Stimulated activated CD8-positive, alpha-beta memory T cell treated with anti-CD3 and anti-CD28 coated beads, Interleukin-15, amount 100 ng/mL, for 48 hours (primary cell): ENCODE measurements at places on chromosomes 16 and 17.

DNA sequence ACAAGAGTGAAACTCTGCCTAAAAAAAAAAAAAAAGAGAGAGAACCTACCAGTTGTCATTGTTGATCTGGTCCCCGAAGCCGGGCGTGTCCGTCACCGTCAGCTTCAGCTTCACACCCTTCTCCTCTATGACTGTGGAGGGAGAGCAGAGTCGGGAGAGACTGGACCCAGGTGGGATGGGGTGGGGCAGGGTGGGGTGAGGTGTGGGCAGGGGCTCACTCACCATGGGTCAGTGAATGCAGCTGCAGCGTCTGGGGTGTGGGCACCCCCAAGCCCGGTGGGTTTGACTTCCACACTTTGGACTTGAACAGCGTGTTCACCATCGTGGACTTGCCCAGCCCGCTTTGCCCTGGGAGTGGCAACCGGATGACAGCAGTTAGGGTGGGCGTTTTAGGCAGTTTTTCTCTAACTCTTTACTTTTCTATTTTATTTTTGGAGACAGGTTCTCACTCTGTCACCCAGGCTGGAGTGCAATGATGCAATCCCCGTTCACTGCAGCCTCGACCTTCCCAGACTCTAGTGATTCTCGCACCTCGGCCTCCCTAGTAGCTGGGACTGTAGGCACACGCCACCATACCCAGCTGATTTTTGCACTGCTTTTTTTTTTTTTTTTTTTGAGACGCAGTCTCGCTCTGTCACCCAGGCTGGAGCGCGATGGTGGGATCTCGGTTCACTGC is 2.2 kb downstream of the SEPTIN12 start:
- DNase-seq: no peak

GRCh38 chr16:76287466-76287865 is 10.3 kb downstream of the CNTNAP4 start:
- no peak for DNase-seq

DNA sequence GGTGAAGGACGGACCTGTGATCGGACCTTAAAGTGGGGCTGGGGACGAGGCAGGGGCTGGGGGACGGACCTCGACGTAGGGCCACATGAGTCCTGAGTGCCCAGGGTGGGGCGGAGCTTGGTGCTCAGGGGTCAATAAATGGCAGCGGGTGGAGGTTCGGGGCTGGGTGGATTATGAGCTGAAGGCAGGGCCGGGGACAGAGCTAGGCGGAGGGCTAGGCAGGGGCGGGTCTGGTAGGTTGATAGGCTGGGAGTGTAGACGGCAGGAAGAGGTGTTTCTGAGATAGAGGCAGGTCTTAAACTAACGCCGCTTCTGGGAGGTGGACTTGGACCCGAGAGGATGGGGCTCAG is 733 bp downstream of the CHRNB1 start:
- DNase-seq: no peak

DNA sequence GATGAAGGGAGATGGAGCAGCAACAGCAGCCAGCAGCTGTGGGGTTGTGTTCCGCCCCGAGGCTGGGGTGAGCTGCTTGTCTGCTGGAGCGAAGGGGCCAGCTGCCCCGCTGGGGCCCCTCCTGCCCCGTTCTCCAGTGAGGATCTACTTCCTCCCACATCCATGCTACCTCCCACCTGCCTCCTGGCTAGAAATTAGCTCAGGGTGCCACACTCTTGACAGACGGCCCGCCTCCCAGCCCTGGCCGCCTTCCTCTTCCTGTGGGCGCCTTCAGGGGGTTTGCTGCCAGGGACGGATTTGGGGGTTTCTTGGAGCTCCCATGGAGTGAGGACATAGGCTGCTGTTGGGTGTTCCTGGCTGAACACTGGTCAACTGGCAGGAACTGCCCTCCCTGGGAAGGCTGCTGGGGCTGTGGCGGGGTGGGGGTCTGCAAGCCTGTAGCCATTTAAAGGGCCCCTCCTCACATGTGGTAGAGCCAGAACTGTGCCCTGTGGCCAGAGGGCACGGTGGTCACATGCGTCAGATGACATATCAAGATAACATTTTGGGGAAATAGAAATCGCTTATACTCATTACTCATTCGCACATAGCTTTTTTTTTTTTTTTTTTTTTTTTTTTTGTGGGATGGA is 13.1 kb downstream of the TBC1D24 start:
- DNase-seq: no peak

DNA sequence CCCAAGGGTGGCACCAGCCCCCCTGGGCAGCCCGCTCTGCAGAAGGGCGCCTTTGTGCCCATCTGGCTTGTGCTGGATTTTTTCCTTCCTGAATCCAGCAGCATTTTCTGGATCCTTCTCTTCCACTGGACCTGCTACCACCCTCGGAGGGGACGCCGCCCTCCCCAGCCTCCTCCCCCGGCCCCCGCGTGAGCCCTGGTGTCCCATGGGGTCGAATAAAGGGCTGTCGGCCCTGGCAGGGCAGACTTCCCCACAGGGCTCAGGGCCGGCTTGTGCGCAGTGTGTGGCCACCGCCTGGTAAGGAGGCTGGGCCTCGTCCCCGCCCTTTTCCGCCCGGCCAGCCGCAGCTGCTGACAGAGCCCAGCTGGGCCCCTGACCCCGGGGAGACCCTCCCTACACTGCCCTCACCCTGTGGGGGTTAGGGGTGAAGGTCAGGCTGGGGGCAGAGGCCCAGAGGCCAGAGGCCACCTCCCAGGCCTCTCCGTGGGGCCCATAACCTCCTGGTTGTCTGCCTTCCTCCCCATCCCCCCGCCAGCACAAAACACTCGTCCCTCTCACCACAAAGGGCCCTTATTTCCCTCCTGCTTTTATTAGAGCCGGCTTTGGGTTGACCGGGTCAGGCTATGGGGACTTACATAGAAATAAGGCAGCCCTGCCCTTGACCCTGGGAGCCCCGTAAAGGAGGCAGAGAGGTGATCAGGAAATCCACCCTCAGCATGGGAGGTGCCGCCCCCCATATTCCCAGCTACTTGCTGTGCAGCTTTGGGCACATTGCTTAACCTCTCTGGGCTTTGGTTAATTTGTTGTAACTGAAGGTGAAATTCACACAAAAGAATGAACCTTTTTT is 179.3 kb upstream of the CIBAR2 start:
- DNase-seq: no peak

- no peak for DNase-seq
These were observed 1.4 kb downstream of the NXPH3 start for GRCh38 chr17:49576917-49577649.

- no peak for DNase-seq
These were observed 141.5 kb downstream of the C16orf78 start for GRCh38 chr16:49515016-49515565.

- DNase-seq: no peak
These were observed 46.1 kb downstream of the DCUN1D3 start for GRCh38 chr16:20853981-20854620.

DNA sequence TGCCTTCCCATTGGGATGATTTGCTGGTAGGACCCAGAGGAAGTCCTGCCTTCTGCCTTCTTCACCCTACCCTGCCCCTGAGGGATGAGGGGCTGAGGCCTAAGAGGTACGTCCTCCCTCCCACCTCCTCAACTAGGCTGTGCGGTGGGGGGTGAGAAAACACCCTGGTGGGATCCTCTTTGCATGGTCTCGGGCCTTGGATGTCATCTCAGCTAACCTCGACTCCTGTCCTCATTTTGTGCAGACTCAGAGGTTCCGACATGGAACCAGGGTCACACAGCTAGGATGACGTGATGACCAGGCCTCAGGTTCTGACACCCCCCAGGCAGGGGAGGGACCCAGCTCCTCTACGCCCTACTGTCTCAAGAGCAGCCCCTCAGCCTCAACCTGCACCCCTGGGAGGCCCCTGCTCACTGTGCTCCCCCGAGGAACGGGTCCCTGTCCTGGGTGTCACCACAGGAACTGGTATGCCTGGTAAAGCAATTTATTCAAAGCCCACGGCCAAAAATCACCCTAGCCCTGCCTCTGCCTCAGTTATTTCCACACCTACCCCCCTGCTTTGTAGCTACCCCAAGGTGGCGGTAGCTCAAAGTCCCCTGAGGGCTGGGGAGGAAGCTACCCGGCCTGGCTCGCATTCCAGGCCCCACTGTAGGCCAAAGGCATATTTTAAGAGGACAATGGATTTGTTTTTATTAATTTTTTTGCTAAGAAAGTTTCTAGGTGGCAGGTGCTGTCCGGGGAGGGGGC is 17.5 kb downstream of the UNC13D start:
- no peak for DNase-seq

DNA sequence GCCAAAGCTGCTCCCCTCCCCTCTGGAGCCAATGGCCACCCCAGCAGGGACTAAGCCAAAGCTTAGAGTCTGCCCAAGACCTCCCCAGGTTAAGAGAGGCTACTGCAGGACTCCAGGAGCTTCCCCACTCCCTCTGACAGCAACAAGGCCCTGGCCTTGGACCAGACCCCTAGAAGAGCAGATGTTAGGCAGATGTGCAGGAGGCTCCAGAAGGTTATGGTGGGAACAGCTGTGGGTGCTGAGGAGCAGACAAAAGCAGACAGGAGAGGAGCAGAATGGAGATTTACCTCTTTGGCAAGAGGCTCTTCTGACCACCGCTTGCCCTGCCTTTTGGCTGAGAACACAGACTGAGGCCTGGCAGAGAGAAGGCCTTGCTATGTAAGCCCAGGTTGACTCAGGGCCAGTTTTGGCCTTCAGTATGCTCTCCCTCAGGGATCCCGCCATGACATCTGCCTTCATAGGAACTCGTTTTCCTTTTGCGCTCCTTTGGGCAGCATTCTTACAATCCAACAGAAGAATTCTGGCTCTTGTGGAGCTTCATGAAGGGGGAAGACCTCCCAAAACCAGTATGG is 113.0 kb downstream of the RBFOX3 start:
- no peak for DNase-seq

DNA sequence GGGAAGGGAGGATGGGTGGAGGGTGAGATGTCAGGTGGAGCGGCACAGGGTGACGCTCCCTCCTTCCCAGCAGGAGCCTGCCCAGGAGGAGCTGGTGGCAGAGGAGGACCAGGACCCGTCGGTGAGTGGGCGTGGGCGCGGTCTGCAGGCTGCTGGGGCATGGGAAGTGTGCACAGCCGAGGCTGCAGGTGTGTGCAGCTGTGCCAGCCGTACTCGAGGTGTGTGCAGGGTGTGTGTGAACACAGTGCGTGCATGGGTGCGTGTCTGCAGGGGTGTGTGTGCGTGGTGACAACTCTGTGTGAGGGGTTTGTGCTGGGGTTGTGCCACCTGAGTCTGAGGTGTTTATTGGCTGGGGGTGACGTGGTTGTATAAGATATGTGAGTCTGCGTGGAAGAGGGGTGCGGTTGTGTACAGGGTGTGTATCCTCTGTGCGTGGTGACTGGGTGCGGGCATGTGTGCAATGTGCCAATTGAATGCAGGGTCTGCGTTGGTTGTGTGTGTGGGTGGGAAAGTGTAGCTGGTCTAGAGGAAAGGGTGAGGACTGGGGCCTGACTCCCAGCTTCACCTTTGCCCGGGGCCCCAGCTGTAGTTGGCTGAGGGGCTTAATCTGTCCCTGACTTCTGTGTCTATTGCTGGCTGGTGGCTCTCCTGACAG is 670 bp downstream of the TNFSF12 start:
- no peak for DNase-seq

- peak; percentile 13 for DNase-seq
These were observed 31.3 kb downstream of the SPOP start for GRCh38 chr17:49646391-49647255.

DNA sequence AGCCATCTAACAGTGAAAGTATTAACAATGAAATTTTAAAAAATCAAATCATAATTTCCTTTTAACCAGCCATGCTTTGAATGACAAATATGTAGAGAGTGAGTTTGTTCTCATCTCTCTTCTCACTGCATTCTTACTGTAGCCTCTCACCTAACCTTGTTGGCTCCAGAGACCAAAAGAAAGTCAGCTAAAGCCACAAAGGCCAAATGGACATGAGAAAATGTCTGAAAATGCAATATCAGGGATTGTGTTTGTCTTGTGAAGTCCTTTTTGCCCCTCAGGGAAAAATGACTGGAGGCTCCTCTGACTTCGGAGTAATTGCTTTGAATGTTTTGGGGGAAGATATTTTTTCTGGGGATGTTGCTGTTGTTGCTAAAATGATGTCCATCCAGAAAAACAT is 166.3 kb downstream of the SLC39A11 start:
- no peak for DNase-seq

DNA sequence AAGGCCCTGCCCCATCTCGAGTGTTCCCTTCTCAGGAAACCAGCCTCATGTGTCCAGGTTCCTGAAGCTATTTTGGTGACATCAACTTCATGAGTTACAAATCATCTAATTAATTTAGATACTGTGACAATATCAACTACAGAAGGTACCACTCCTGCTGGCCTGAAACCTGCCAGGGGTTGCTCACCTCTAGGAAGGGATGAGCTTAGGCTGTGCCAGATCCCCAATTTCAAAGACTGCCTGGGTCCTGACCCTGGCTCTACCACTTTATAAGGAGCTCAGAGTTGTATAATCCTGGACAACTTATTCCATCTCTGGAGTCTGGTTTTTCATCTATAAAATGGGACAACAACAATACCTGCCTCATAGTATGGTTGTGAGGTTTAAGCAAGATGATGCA is 5.2 kb downstream of the C16orf78 start:
- DNase-seq: no peak

GRCh38 chr17:20966870-20967269 is 75.9 kb downstream of the USP22 start:
- DNase-seq: no peak

DNA sequence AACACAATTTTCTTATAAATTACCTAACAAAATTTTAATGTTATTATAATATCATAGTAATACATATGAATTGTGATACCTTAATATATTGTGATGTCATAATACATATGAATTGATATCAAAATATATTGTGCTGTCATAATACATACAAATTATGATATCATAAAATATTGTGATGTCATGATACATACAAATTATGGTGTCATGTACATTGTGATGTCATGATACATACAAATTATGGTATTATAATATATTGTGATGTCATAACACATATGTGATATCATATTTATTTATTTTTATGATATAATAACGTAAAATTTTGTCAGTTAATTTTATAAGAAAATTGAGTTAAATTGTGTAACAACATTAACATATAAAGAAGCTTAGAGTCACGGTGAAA is 1927.2 kb downstream of the TP53TG3F start:
- no peak for DNase-seq

DNA sequence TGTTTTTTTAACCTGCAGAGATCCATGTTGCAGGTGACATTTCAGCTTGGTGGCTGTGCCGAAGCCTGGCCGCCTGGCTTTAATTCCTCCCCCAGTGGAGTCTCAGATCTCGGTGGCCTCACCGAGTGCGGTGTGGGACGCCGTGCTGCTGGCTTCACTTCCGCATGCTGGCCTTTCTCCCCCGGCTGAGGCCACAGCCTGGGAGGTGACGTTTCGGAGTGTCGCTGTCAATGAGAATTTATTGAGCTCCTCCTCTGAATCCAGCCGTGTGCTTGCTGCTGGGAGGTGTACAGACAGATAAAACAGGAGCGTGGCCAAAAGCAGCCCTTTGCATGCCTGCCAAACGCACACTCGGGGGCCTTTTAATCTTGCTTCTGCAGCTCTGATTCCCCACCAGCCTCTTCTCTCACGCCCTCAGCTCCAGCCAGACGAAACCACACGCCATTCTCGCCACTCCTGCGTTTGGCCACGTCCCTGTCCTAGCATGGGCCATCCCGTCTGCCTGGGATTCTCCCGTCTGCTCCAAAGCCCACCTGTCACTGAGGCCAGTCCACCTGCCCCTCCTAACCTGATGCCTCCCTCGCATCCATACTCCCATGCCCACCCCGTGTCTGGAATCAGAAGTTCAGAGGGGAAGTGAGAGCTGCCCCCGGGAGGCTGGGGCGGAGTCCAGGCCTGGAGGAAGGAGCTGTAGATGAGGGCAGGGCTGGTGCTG is 3.6 kb downstream of the GSE1 start:
- no peak for DNase-seq
